EH (cell line): ENCODE measurements at places on chromosomes 16 and 17.

- no peak for DNase-seq
These were observed 65.8 kb upstream of the RPH3AL start for GRCh38 chr17:418421-418751.

DNA sequence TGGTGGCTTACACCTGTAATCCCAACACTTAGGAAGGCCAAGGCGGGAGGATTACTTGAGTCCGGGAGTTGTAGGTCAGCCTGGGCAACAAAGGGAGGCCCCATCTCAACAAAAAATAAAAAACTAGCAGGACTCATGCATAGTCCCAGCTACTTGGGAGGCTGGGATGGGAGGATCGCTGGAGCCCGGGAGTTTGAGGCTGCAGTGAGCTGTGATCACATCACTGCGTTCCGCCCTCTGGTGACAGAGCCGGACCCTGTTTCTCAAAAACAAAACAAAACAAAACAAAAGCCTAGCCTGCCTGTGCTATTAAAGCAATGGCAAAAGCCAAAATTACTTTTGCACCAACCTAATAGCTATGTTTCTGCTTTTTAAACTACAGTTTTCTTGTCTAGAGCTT, 1.5 kb downstream of the FCSK start:
- no peak for DNase-seq

DNA sequence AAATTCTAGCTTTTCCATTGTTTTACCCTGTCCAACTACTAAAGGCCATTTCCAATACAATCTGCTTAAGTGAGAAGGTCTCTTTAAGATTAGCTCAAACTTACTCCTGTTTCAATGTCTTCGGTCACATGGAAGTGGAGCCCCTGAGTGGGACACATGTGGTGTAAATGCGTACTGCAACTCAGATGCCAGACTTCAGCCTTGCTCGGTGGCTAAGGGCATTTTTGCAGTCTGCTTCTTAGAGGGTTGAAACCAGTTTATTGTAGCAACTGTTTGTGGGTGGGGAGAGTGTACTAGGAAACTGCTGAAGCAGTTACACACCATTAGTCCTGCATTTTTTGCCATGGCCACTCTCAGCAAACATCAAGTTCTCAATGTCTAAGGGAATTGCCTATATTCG, 140.6 kb downstream of the PARN start:
- DNase-seq = peak; percentile 23

DNA sequence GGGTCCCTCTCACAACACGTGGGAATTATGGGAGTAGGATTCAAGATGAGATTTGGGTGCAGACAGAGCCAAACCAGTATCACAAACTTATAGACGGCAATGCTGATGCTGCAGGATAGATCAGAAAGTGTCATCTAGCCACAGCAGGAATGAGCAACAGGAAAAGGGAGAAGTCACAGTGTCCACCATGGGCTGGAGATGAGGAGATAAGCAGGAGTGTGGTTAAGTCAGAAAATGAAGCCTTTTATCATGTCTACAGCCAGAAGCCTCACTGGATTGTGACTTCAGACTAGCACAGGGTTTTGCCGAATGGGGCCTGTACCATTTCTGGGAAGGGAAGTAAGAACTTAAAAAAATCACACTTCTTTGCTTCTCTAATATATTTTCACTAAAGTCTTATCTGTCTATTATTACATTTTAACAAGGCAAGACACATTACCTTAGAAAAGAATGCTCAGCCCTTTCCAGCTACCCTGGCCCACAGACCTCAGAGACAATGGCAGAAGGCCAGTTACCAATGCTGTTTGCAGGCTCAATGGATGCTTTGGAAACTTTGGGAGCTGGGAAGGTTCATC, 490.2 kb upstream of the SALL1 start:
- DNase-seq = peak; percentile 58

DNA sequence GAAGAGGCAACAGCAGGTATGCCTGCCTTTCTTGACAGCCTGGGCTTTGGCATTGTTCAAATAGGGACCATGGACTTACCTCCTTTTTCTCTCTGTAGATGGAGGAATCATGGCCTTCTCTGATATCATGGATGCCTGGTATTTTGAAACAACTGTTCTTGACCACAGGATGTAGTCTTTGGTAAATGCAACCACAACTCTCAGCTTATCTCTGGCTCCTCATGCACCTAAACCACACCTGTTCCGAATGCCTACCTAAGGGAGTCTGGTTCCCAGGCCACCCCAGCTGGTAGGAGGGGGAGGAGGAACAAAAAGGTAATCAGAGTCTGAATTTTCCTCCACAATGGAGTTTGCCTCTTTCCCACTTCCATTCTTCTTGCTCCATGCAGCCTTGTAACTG, 18.8 kb downstream of the CDK5RAP3 start:
- DNase-seq = no peak

DNA sequence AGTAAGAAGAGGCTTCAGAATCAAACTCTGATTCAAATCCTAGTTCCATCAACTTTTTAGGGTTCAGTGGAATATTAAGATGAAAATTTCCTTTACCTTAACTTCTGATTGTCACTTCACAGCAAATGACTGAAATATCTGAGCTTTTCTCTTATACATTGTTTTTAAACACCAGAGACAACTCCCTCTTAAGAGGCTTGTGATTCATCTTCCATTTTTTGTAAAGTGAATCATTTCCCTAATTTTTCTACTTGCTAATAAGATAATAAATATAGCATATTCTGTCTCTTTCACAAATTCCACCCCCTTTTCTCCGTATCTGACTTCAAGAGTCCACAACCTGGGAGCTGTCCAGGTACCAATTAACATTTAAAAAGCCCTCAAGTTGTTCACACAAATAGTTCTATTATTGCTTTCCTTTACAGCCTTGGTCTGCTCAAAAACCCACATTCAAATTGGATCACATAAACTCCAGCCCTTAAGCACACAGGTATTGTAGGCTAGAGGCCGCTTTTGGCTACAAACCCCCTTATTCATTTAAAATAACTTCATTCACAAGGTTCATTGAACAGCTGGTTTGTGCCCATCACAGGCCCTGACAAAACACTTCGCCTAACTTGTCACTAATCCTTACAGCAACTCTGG, 14.1 kb upstream of the UTP6 start:
- DNase-seq = peak; percentile 41

GRCh38 chr16:57096793-57097192, 4.4 kb downstream of the CPNE2 start:
- DNase-seq = no peak

DNA sequence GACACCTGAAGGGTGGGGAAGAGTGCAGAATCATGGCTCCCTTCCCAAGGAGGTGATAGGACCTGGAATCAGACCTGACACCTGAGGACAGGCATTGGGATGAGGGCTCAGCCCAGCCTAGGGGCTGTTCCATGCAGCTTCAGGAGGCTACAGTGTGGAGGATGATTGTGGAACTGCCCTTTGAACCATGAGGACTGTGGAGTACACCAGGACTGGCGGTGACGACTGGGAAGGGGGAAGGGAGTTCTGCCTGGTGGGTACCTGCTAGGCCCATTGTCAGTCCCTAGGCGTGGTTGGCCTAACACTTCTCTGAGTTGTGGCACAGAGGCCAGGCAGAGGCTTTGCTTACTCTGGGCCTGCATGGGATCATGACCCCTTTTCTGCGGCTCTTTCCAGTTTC, 76.1 kb downstream of the MPRIP start:
- no peak for DNase-seq

- peak; percentile 53 for DNase-seq
These were observed 89.5 kb downstream of the VAT1L start for GRCh38 chr16:77877712-77878347.

DNA sequence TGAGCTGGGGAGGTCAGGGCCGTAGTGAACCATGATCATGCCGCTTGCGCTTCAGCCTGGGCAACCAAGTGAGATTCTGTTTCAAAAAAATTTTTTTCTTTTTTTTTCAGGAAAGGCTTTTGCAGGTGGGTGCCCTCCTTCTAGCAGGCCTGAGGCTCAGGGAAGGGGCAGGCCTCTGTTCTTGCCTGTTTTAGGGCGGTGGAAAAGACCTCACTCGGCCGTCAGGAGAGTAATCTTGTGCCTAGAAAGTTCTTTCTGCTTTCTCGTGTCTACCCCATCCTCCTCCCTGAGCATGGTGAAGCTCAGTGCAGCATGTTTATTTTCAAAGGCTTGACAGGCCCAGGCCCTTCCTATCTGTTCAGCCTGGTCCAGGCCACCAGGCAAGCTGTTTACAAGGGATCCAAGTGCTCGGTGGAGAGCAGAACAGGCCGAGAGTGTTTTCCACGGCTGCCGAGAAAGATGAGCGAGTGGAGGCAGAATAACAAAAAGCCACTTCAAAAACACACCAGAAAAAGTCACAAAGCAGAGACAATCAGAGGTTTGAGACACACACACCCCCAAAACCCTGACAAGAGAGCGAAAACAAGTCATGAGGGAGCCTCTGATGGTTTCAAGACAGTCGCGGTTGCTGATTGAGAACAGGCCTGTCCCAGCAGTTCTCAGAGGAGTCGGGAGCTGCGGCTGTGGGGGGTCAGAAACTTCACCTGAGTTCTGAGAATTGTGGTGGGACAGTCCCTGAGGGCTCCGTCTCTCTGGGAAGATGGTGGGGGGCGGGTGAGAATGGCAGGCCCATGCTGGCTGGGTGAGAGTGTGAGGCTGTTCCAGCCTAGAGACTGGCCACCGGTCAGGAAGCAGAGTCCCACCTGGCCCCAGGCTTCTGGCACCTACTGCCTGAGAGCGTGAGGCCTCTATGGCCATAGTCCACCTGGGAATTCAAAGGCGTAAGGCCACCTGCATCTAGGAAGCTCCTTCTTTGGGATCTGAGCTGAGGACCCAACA, 37.5 kb upstream of the CCR7 start:
- DNase-seq = no peak

- peak; percentile 93 for DNase-seq
These were observed 47.6 kb downstream of the GOSR1 start for GRCh38 chr17:30524847-30525246.

- peak; percentile 4 for DNase-seq
These were observed 50.5 kb downstream of the DYNLRB2 start for GRCh38 chr16:80591071-80591915.

DNA sequence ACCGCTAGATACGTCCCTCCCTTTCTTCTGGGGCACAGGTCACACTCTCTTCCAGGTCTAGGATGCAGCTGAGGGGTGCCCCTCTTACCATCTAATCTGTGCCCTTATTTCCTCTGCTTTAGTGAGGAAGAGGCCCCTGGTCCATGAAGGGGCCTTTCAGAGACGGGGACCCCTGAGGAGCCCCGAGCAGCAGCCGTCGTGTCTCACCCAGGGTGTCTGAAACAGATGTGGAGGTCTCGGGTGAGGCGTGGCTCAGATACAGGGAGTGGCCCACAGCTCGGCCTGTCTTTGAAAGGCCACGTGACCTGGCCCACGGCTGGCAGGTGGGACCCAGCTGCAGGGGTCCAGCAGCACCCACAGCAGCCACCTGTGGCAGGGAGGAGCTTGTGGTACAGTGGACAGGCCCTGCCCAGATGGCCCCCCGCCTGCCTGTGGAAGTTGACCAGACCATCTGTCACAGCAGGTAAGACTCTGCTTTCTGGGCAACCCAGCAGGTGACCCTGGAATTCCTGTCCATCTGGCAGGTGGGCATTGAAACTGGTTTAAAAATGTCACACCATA, 15.6 kb downstream of the SCGB1C2 start:
- no peak for DNase-seq

GRCh38 chr17:77963441-77963840, 4.9 kb downstream of the TNRC6C start:
- DNase-seq = peak; percentile 94

GRCh38 chr17:19897090-19897837, 29.5 kb upstream of the ULK2 start:
- DNase-seq = peak; percentile 33

GRCh38 chr17:17822189-17822588, 14.6 kb downstream of the SREBF1 start:
- peak; percentile 86 for DNase-seq

GRCh38 chr17:36505171-36505570, 18.7 kb downstream of the ZNHIT3 start:
- no peak for DNase-seq

DNA sequence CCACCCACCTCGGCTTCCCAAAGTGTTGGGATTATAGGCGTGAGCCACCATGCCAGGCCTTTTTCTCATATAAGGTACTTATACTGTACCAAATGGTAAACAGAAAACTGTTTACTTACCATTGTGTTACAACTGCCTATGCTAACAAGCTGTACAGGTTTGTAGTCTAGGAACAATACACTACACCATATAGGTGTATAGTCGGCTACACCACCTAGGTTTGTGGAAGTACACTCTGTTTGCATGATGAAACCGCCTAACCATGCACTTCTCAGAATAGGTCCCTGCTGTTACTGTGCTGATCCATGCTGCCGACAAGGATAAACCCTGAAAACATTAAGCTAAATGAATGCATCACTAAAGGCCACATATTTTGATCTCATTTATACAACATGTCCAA, 18.9 kb downstream of the DNAJA2 start:
- no peak for DNase-seq

- DNase-seq = no peak
These were observed 13.5 kb downstream of the TRIM37 start for GRCh38 chr17:59093145-59093701.

GRCh38 chr17:81934850-81935708, 2.0 kb downstream of the PYCR1 start:
- DNase-seq = no peak

DNA sequence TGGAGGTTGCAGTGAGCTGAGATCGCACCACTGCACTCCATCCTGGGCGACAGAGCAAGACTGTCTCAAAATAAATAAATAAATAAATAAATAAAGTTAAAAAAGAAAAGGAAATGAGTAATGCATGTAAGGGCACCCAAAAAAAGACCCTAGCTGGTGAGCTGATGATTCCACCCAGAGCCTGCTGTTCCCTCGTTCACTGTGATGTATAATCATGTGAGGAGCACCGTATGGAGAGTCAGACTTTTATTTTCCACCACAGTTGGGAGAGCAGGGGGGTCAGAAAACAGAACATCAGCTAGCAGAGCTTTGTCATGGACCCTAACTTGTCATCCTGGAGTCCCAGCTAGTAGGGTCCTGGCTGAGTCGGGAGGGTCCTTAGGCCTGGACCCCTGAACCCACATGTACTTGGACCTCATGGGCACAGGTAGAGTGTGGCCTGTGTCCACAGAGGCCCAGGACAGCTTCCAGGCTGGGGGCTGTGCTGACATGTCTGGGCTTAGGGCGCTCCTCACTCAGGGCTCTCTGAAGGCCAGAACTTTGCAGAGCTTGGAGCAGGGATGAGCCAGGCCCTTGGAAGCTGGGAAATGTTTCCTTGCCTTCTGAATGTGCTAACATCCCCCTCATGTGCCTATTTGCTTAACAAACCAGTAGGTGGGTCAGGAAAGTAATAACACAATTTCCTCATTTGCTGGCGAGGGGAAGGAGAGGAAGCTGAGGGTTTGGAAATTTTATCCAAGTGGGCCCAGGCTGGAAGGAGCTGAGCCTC, 18.8 kb upstream of the LASP1NB start:
- DNase-seq = no peak
